ENCODE measurements at places on chromosomes 1 and 21. TPM values are rescaled to one million over a fixed set of nuclear protein-coding genes. Genes with fewer than 3 reads are reported as not detected.

DNA sequence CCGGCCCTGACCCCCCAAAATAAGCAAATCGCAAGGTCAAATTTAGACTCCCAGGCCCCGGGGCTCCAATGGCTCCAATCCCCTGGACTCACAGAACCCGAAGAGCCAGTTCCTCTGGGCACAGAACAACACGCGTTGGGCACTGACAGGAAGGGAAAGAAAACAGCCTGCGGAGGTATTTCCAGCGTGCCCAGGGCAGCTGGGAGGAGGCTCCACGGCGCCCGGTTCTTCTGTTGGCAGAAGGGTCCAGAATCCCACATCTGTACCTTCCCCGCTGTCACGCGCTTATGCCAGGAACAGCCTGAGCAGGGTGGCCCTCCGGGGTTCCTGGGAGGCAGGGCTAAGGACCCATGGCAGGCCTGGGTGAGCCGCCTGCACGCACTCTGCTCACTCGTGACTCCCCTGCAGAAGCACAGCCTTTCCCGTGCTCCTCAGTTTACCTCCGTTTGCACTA is 85.5 kb downstream of the RIPK4 start:
- H3K4me1 ChIP-seq = peaks cover 13% of the 10 kb centered on the region
- no peaks in the 10 kb centered on the region for H3K27me3 ChIP-seq
- no peak for DNase-seq
- H3K4me3 ChIP-seq = no peak overlapping the region

- H3K27me3 ChIP-seq = no peaks in the 10 kb centered on the region
- H3K4me1 ChIP-seq = no peaks in the 10 kb centered on the region
- no peaks in the 10 kb centered on the region for H3K36me3 ChIP-seq
- no peak for DNase-seq
Measured at GRCh38 chr1:227227761-227228160, 90.5 kb downstream of the CDC42BPA start.

GRCh38 chr1:23543707-23544443 is 12.8 kb upstream of the E2F2 start:
- H3K27ac ChIP-seq = no peak overlapping the region
- no peak overlapping the region for H3K4me3 ChIP-seq
- no peak for DNase-seq
- H3K27me3 ChIP-seq = no peaks in the 10 kb centered on the region

DNA sequence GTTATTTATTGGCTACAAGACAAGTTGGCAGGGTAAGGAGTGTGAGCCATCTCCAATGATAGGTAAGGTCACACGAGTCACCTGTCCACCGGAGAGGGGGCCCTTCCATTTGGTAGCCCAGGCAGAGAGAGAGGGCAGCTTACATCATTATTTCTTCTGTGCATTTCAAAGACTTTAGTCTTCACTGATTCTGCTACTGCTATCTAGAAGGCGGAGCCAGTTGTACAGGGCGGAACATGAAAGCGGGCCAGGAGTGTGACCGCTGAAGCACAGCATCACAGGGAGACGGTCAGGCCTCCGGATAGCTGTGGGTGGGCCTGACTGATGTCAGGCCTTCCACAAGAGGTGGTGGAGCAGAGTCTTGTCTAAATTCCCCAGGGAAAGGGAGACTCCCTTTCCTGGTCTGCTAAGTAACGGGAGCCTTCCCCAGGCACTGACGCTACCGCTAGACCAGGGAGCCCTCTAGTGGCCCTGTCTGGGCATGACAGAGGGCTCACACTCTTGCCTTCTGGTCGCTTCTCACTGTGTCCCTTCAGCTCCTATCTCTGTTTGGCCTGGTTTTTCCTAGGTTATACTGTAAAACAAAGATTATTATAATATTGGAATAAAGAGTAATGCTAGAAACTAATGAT is 36.7 kb downstream of the ZNF695 start:
- H3K36me3 ChIP-seq = no peaks in the 10 kb centered on the region
- no peaks in the 10 kb centered on the region for H3K27me3 ChIP-seq
- peak; percentile 68 for DNase-seq

GRCh38 chr1:26283871-26284596 is 4.1 kb downstream of the SH3BGRL3 start:
- H3K36me3 ChIP-seq = no peaks in the 10 kb centered on the region
- H3K27me3 ChIP-seq = no peaks in the 10 kb centered on the region
- peaks cover 3% of the 10 kb centered on the region for H3K4me1 ChIP-seq
- no peak for DNase-seq
- H3K27ac ChIP-seq = no peak overlapping the region

DNA sequence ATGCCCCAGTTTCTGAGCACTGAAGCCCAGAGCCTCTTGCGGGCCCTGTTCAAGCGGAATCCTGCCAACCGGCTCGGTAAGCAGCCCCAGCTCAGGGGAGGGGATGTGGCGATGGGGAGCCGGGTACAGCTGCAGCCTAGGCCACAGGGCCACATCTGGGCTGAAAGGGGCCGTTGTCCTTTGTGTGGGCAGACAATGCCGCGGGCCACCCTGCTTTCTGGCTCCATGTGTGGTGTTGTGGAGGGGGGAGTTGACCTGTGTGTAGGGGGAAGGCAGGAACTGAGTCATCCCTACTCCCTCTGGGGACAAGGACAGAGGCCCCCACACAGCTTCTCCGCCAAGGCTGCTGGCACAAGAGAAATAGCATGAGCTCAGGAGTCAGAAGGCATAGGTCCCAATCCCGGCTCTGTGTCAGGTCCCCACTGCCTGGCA is 26.0 kb downstream of the RPS6KA1 start:
- H3K4me3 ChIP-seq = no peak overlapping the region
- H3K27me3 ChIP-seq = no peaks in the 10 kb centered on the region
- no peaks in the 10 kb centered on the region for H3K36me3 ChIP-seq
- no peak overlapping the region for H3K27ac ChIP-seq
- DNase-seq = no peak

GRCh38 chr21:34981791-34982190 is 67.3 kb downstream of the RUNX1 start:
- H3K4me3 ChIP-seq = no peak overlapping the region
- H3K27ac ChIP-seq = no peak overlapping the region
- DNase-seq = no peak

DNA sequence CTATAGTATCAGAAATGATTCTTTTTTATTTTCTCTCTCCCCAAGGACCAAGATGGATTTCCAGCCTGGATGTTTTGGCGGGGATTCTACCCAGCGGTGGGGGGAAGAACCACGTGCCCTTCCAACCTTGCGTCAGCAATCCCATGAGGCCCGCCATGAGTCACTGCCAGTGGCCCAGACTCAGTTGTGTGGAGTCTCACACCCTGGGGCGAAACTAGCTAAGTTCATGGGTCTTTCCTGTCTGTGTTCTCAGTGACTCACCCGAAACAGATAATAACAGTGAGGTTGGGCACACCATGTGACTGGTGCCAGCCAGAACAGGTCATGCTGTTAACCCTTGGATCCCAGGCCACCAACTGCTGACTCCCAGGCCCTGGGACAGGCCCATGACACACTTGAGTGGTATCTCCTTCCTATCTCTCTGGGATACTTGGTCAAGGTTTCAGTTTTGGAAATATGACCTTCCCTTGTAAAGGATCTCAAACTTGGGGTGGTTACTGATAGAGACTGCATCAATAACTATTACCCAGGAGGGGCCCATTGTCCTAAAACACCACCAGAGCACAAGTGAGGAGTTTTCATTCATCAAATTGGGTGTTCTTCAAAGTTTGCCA is 98.0 kb upstream of the DUSP10 start:
- no peaks in the 10 kb centered on the region for H3K4me1 ChIP-seq
- H3K27ac ChIP-seq = no peak overlapping the region
- DNase-seq = no peak
- no peaks in the 10 kb centered on the region for H3K36me3 ChIP-seq
- no peaks in the 10 kb centered on the region for H3K27me3 ChIP-seq
- H3K4me3 ChIP-seq = no peak overlapping the region

- no peaks in the 10 kb centered on the region for H3K36me3 ChIP-seq
- DNase-seq = no peak
- no peaks in the 10 kb centered on the region for H3K27me3 ChIP-seq
- H3K27ac ChIP-seq = no peak overlapping the region
- no peak overlapping the region for H3K4me3 ChIP-seq
- H3K4me1 ChIP-seq = peaks cover 6% of the 10 kb centered on the region
Measured at GRCh38 chr1:36093226-36093625, 4.5 kb downstream of the ADPRS start.

- no peak for DNase-seq
- peaks cover 38% of the 10 kb centered on the region for H3K4me1 ChIP-seq
Measured at GRCh38 chr1:22111620-22112019, 31.3 kb downstream of the WNT4 start.

- H3K27ac ChIP-seq = no peak overlapping the region
- DNase-seq = no peak
Measured at GRCh38 chr1:147772570-147772969, 12.2 kb upstream of the GJA5 start.

DNA sequence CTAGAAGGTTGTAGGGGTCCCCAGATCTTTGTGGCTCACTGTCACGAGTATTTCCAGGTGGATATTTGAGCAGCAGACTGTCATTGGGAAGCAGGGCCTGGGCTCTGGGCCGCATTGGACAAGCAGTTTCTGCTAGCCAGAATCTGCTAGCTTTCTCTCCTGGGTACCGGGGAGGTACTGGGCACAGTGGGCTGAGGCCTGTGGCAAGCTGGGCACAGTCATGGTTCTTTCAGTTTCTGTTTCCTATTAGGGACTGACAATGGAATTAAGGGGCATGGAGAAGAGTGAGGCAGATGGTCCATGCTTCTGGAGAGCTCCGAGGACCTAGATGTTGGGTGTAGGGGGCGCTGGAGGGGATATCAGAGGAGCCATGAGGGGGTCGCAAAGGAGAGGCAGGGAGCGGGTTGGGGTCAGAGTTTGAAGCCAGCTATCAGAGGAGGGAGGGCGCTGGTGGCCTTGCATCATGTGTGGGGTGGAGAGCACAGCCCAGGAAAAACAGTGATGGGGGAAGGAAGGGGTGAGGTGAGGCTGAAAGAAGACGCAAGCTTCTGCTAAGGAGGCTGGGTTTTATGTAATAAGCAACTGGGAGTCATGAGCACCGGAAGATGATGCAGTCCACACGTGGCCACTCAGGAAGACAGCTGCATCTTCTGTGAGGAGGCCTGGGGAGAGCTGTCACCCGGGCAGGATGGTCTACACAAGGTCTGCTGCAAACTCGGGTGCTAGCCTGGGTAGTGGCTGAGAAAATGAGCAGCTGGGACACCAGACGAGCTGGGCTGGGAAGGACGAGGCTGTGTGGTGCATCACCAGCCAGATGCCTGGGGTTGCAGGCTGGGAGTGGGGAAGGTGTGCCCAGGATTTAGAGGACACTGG is 72.7 kb downstream of the IER5 start:
- H3K4me1 ChIP-seq = no peaks in the 10 kb centered on the region
- no peaks in the 10 kb centered on the region for H3K27me3 ChIP-seq
- no peak for DNase-seq
- H3K36me3 ChIP-seq = no peaks in the 10 kb centered on the region
- no peak overlapping the region for H3K4me3 ChIP-seq

- H3K36me3 ChIP-seq = no peaks in the 10 kb centered on the region
- no peak overlapping the region for H3K27ac ChIP-seq
- no peak overlapping the region for H3K4me3 ChIP-seq
- H3K27me3 ChIP-seq = no peaks in the 10 kb centered on the region
- no peak for DNase-seq
- H3K4me1 ChIP-seq = no peaks in the 10 kb centered on the region
Measured at GRCh38 chr1:200535605-200536004, 84.9 kb downstream of the KIF14 start.

Gene SUSD4
- total RNA-seq = 36.6 TPM

Gene WNT9A
- total RNA-seq = 3.9 TPM

Gene CYP2J2
- not detected for total RNA-seq

Gene PLEKHA6
- total RNA-seq = 9.3 TPM

Gene S100A5
- not detected for total RNA-seq

All from ovary (tissue), 10 donors.